Activated T-cell treated with anti-CD3 and anti-CD28 coated beads, Interleukin-2, amount 50 U/mL, for 48 hours (primary cell): ENCODE measurements at places on chromosomes 13 and 19.

- DNase-seq = no peak
These were observed 6.7 kb downstream of the FGF14 start for GRCh38 chr13:102395174-102395573.

DNA sequence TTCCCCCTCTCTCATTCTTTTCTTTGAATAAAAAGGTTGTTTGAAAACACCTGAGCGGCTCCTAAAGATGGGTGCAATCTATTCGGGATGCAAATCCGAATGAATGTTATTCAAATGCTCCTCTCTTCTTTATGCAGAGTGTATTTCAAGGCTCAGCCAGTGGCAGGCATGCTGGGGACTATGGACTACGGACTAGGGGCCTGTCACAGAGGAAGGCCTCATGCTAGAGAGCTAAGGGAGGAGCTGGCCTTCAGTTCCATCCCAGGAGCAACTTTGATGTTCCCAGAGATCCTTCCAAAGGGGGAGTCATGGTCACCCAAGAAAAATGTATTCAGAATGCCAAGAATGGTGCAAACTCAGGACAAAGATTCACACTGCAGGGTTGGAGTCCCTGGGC, 9.3 kb downstream of the ALOX5AP start:
- DNase-seq = no peak

DNA sequence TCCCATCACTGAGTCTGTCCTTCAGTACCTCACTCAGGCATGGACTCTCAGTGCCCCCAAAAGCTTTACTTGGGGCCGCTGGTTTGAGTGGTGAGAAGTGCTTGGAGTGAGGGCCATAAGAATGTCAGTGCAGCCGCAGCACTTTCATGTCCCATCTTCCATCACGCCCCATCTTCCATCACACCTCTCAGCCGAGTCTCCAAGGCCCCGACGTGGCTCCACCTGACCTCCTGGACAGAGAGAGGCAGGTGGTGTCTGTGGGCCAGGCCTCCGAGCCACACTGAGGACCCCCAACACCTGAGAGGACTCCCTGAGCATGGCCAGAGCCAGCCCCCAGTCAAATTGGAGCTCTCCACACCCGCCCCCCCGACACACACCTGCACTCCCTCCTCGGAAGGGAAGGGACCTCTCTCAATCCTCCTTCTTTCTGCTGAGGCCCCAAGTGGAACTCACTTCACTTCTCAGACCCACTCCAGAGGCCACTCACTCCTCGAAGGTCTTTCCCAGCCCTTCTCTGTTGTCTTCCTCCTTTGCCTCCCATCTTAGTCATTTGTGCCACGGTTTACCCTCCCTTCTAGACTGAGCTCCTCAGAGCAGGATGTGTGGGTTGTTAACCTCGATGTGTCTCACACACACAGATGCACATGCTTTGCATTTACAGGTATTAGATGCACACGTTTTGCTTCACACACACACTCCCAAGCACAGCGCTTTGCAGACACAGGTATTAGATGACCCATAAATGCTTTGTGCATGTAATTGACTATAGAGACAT, 65.7 kb upstream of the ATP12A start:
- DNase-seq = no peak

GRCh38 chr19:55345818-55346724, 6.4 kb downstream of the KMT5C start:
- no peak for DNase-seq

GRCh38 chr13:28337166-28338005, 157.5 kb downstream of the FLT1 start:
- DNase-seq = no peak

DNA sequence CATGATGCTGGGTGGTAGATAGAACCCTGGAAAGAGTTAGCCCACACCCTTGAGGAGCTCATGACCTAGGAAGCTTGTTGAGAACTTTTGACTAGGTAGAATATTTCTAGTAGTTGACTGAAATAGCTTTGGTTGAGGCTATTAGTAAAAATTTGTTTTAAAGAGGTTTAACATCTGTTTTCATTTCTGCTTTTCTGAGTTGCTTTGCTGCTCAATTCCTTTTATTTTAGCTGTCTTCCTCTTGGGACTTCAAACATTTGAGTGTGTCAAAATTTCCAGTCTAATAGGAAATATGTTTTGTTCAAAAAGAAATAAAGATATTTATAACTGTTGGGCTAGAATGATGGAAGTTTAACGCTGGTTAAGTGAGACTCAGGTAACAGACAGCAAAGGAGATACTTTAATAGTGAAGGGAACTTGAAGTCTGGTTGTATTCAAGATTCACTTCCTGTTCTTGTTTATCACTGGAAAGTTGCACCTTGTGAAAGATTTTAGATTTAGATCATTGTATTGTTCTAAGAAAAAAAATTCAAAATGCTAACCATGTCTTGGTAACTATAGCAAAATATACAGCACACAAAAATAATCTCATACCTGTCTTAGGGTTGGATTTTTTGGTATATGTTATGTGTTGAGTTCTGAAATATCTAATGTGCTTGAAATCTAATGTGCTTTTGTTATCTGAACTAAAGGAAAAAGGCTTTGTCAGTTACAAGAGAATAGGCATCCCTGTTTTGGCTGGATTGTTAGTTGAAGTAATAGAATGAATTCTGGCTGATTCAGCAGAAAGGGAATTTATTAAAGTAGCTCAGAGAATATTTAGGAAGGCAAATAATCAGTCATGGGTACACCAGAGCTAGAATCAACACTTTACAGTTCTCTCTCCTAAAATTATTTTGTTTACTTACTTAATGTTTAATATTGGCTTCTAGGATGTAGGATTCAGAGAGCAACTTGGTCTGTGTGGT, 24.4 kb upstream of the GPR18 start:
- DNase-seq = no peak

- DNase-seq = no peak
These were observed 186.4 kb downstream of the SHISA2 start for GRCh38 chr13:25865391-25865790.

GRCh38 chr19:19547674-19548336, 9.7 kb downstream of the CILP2 start:
- DNase-seq = no peak

DNA sequence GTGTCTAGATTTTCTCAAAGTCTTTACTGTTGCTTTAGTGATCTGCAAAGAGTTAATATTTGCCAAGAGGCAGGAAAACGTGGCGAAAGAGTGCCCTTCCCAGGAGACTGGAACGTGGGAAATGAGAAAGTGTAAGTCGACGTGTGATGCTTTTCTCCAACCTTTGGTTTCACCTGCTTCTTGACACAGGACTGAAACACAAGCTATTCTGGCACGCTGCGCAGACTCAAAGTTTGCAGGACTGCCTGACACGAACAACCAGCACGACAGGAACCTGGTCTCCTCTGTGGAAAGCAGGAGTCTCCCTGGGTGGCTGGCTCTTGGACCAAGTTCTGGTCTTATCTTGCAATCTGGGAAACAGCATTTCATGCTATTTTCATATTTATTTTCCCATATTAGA, 28.6 kb downstream of the RFXAP start:
- no peak for DNase-seq

GRCh38 chr13:20654156-20654555, 49.3 kb upstream of the IL17D start:
- no peak for DNase-seq

- no peak for DNase-seq
These were observed 323.0 kb downstream of the EFNB2 start for GRCh38 chr13:106212386-106213010.

GRCh38 chr19:13083627-13084026, 19.0 kb downstream of the LYL1 start:
- no peak for DNase-seq

GRCh38 chr19:52532480-52532879, 5.0 kb downstream of the ZNF808 start:
- DNase-seq = no peak

DNA sequence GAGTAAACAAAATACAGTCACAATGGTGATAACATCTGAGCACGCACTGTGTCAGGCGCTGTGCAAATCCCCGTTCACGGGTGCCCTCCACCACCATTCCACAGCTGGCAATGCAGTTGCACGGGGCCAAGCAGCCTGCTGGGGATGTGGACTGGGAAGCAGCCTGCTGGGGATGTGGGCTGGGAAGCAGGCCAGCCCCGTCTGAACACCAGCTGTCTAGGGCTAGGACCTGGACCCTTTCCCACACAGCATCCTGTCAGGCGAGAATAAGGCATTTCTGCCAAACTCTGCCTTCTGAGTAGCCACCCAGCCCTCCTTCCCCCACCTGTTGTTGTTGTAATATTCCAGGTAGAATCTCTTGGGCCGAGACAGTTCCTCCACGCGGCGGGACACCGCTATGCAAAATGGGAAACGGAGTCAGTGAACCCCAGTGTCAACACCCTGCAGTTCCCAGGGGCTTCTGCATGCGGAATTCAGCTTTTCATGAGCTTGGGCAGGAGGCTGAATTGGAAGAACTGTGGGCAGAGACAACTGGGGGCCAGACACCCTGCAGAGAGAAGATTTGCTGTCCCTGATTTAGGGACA, 27.8 kb upstream of the MIER2 start:
- DNase-seq = no peak

DNA sequence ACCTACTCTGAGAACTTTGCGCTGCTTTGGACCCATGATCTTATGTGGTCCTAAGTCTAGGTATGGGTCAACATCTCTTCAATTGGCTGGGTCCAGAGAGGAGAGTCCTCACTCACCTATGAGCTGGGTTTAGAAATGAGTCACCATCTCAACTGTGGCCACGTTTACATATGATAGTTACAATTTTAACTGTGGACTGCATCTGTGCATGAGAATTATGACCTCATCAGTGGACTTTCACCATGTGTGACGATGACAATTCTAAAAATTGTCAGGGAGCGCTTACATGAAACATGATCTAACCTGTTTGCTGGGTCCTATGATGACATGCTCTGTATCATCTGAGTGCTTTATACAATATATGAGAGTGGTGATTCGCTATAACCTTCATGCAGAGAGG, 12.7 kb upstream of the ZNF724 start:
- DNase-seq = no peak

DNA sequence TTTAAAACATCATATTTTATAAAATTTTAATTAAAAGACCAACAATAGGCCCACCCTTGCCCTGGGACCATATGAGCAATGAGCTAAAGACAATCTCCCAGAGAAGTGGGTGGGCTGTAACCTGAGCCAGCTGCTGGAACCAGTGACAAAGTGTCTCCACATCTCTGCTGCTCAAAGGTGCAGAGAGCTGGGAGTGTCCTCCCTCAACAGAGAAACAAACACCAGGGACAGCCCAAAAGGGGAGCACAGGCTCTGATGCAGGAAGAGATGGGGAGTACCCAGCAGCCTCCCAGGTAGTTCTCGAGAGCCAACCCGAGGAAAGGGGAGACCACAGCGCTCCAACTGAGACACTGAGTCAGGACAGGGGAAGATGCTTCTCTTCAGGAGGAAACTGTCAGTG, 39.1 kb downstream of the DOCK9 start:
- DNase-seq = no peak

DNA sequence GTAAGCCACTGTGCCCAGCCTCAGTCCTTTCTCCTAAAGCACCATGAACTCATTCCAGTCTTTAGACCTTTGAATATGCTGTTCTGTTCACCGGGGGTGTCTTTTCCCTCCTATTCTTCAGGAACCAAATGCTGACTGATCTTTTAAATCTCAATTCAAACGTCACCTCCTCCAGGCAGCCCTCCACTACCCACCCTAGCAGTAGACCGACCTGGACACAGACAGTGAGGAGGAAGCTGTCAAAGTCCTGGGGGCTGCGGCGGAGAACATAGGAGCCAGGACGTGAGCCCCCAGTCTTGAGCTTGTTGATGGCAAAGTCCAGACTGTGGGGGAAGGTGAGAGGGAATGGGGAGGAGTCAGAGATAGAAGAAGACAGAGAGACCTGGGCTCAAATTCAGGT, 7.8 kb downstream of the JAK3 start:
- DNase-seq = no peak

GRCh38 chr13:41587490-41587889, 130.1 kb downstream of the RGCC start:
- DNase-seq = no peak
